ENCODE measurements at places on chromosomes 13 and 19. TPM values are rescaled to one million over a fixed set of nuclear protein-coding genes. Genes with fewer than 3 reads are reported as not detected.

CLDND2 gene
- total RNA-seq, result not detected

MEF2B gene
- not detected for total RNA-seq

MAST1 gene
- total RNA-seq, result 0.19 TPM

KIRREL2 gene
- total RNA-seq, result 0.19 TPM
